ENCODE measurements at places on chromosomes 4 and X.

GRCh38 chrX:2547736-2548135, 47.0 kb upstream of the DHRSX start:
- DNase-seq = no peak

DNA sequence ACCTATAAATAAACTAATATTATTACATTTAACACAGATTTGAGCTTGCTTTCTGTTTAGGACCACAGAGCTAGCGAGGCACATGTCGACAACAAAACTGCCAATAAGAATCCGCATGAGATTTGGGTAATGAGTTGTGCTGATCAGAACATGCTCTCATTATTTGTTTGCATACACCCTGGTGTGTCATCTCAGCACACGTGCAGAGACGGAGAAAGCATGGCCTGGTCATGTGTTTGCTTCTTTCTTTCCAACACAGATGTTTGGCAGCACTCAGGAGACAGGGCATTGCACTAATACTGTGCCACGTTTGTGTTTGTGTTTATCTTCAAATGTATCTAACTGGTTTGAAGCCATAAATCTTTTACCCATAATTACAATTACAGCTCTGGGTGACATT, 364.8 kb downstream of the ARAP2 start:
- no peak for DNase-seq

- DNase-seq = no peak
Measured at GRCh38 chr4:882646-883045, 49.5 kb downstream of the GAK start.

DNA sequence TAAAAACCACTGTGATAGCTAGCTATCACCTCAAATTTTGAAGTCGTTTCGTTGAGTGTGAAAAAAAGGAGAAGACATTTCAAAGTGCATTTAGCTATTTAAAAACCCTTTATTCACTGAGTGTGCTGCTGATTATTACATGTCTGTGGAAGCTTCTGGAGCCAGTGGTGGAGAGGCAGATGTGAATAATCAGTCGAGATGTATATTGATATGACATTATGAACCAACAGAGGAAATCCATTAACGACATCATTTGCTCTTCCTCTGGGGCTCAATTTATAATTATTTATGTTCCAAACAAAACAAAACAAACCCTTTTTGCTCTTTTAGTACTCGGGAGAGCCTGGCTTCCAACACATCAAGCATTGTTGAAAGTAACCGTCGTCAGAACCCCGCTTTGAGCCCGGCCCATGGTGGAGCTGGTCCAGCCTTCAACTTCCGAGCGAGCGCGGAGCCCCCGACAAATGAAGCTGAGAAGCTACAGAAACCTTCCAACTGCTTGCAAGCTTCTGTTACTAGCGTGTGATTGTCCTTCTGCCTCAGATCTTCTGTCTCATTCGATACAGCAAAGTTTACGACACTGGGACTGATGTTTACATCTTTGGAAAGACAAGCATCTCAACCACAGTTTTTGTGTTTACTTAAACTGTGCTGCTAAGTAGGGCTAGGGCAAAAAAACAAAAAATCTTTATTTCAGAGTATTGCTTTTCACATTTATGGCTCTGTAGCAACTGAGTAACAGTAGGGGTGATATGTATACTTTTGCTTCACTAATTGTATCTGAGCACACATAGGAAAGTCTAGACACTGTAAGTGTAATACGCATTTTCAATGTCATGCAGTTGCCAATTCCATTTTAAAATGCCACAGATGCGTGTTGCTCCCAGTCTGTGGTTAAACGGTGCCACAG, 111.9 kb downstream of the STOX2 start:
- no peak for DNase-seq

GRCh38 chrX:13226214-13226613, 93.6 kb downstream of the ATXN3L start:
- no peak for DNase-seq

DNA sequence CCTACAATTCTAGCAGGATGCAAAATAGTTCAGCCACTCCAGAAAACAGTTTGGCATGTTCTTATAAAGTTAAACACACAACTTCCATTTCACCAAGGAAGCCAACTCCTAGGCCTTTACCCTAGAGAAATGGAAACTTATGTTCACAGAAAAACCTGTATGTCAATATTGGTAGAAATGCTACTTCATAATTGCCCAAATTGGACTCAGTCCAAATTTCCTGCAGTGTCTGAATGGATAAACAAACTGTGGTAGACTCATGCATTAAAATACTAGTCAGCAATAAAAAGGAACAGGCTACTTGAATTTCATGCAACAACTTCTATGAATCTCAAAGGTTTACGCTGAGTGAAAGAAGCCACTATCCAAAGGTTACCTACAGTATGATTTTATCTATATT, 1738.8 kb upstream of the IGFBP7 start:
- no peak for DNase-seq

DNA sequence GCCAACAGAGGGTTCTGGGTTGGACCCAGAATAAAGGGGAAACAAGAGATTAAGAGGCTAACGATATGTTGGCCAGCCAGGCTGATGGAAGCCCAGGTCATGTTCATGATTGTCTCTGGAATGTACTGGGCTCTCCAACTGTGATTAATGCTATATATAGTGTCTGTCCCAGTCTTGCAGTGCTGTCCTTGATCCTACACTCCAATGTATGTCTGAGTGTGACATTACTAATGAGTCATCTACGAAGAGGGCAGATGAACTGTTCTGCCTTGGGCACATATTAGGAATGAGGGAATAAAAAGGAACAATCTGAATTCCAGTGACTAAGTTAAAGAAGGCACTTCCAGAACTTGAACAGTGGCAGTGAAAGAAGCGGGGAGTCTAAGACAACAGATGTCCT, 142.1 kb downstream of the PDGFRA start:
- DNase-seq = no peak

DNA sequence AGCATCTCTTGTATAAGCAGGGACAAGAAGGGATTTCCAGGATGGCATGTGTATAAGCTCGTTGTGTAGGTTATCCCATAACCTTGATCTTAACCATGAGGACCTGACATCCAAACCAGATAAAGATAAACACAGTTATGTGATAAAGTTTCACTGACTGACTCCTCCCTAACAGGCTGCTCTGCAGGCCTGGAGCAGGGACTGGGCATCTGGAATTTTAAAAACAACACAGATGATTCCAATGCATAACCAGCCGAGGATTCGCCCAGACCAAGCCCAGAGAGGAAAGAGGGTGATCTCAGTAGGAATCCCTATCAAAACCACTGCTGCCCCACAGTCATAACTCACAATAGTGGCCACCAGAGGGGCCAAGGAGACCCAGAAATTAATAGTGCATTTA, 22.7 kb downstream of the KLF3 start:
- DNase-seq = no peak

DNA sequence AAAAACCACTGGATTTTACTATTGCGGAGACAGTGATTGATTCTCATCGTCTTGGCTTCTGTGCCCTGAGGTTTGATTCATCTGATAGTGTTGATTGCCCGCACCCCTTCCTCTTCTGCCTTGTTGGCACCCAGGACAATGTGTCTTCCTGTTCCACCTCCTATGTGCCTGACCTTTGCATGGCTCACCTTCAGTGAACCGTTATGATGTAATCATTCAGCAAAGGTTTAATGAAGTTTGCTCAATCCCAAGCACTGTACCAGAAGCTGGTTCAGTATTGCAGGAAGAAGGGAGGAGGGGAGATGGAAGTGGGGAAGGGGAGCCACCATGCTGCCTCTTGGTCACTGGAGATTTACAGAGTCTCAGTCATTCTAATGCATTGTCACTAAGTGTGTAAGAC, 36.3 kb downstream of the PDGFRA start:
- DNase-seq = no peak

DNA sequence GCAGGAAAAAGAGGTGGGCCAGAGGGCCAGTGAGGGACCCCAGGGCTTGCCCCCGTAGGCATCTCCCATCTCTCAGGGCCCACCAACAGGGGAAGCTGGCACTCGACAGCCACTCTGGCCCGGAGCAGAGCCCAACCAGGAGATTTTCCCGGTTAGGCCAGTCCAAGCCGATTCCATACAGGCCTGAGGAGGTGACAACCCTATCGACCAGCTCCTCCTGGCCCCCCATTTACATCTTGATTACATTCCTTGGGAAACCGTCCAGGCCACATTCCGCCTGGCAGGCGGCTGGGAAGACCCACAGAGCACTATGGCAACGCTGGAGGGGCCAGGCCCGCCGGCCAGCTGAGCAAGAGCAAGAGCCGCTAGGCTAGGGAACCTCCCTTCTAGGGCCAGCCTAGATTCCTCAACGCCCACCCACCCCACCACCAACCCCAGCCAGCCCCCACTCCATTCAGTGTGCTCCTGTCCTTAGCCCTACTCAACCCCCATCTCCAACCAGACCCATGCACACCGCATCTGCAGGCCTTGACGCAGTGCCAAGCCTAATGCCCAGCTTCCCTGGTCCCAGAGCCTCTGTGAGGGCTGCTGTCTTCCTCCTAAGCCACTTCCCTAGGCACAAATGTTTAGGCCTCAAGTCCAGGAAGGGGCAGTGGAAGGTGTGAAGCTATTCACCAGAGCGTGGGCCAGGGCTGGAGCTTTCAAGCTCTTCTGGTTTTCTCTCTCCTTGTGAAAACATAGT, 161.2 kb downstream of the EFNB1 start:
- DNase-seq = no peak

DNA sequence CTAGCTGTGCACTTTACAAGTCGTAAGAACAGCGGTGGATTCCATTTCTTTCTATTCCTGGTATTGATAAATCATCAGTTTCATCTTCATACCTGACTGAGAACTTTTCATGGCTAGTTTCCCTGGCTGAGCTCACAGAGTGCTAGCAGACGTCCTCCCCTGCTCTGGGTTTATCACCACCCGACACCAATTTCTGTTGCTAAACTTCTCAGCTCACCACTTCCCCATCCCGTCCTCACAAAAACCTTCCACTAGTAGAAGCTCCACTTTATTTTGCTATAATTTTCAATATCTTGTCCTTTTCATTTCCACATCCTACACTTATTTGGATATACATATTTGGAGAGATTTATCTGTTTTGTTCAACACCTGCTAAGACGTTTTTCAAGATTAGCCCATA, 869.4 kb upstream of the FRG1 start:
- DNase-seq = no peak

- DNase-seq = no peak
Measured at GRCh38 chr4:169253113-169253671, 17.6 kb downstream of the SH3RF1 start.

GRCh38 chr4:123606946-123607542, 210.4 kb downstream of the SPRY1 start:
- no peak for DNase-seq

GRCh38 chr4:71882113-71882841, 98.4 kb upstream of the GC start:
- DNase-seq = no peak

GRCh38 chrX:139834879-139835278, 98.0 kb downstream of the ATP11C start:
- DNase-seq = no peak

- DNase-seq = no peak
Measured at GRCh38 chr4:101973361-101973760, 182.8 kb downstream of the BANK1 start.

- no peak for DNase-seq
Measured at GRCh38 chr4:189802884-189803283, 137.8 kb upstream of the FRG1 start.

DNA sequence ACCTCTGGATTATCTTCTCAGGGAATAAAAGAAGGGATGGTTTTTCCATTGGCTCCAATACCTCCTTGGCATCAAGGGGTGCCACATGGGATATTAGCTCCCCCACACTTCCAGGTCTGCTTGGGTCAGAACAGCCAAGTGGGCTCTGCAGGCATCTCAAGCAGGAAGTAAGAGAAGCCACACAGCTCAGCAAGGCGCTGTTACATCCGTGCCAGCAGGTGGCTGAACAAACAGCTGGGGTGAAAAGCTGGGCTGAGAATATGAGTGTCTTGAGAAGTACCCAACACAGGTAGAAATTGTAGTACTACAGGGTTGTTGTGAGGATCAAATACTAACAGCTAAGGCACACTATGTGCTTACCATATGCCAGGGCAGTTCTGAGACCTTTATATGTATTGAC, 76.7 kb upstream of the TMEM150C start:
- DNase-seq = no peak

- no peak for DNase-seq
Measured at GRCh38 chr4:185283723-185284122, 74.3 kb downstream of the SNX25 start.

DNA sequence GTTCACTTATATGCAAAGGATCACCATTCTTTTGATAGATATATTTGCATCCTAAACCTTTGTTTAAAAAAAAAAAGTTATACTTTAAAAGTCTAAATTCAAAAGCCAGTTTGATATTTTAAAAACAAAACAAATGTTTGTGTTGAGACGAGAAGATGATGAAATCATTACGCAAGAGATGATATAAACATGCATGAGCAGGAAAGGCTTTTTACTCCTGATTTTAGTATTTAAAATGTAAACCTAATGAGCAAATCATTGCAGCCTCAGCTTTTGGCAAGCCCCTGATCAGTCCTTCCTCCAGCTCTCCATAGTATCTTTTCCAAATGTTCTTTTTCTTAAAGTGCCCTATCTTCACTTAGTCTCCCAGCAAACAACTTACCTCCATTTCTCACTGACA, 115.6 kb downstream of the ARAP2 start:
- DNase-seq = no peak

- no peak for DNase-seq
Measured at GRCh38 chr4:156958276-156959074, 13.1 kb downstream of the PDGFC start.

GRCh38 chr4:182932651-182933050, 15.5 kb upstream of the DCTD start:
- DNase-seq = no peak

- no peak for DNase-seq
Measured at GRCh38 chrX:116462822-116463221, at the start of gene CT83. CT83 (minus strand) TSS chrX:116462976; CDS start chrX:116462856, 120 bp downstream.

- no peak for DNase-seq
Measured at GRCh38 chrX:125769628-125770027, 396.5 kb downstream of the DCAF12L2 start.

- DNase-seq = no peak
Measured at GRCh38 chr4:126742048-126742447, 890.7 kb upstream of the INTU start.

GRCh38 chr4:32909736-32910135, 2189.6 kb downstream of the PCDH7 start:
- DNase-seq = no peak

DNA sequence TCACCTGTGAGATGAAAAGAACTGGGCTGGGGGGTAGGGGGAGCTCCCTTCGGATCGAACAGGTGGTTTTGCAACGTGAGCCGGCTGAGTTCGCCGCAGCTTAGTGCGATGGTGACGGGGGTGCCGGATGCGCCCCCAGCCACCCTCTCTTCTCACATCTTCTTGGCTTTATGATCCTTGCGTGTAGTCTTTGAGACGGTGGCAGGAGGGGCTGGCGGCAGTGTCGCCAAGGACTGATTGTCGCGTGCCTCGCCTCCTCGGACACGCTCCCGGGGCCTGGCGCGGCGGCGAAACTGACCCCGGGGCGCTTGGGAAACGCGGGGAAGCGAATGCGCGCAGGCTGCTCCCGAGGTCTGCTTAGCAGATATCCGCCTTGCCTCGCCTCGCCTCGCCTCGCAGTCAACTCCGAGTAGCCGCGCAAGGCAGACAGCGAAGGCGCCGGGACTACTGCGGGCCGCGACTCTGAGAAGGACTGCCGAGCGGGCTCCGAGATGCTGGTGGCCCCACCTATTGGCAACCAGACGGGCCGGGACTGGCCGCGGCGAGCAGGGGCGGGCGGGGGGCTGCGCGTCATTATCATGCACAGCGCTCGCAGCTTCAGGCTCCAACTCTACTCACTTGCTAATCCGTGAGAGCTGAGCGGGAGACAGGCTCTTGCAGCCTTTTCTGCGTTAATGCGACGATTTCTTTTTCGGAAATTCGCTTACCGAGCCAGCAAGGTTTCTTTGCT, 1.5 kb downstream of the GRID2 start:
- no peak for DNase-seq

All from T-helper 1 cell (primary cell).